Stromal cell of bone marrow (primary cell): ENCODE measurements at places on chromosomes 3 and 15.

- DNase-seq: peak; percentile 95
These were observed 2.0 kb upstream of the CLDN16 start for GRCh38 chr3:190385731-190386688.

- DNase-seq: no peak
These were observed 567 bp downstream of the ADAMTS9 start for GRCh38 chr3:64687086-64687780.

DNA sequence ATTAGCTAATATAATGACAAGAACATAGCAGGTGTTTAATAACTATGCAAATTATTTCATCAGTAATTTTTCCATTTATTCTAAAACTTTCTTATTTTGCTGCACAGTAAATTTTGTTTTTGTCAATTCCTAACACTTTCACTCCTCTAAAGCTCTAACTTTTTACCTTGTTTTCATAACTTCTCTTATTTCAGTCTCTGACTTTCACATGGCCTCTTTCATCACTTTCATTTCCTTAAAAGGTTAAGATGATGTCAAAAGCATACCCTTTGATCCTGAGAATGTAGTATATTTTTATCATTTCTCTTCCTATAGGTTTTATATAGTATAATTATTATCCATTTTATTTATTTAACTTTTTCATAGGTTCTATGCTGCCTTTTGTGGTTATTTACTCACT is 1325.8 kb upstream of the ALCAM start:
- no peak for DNase-seq

DNA sequence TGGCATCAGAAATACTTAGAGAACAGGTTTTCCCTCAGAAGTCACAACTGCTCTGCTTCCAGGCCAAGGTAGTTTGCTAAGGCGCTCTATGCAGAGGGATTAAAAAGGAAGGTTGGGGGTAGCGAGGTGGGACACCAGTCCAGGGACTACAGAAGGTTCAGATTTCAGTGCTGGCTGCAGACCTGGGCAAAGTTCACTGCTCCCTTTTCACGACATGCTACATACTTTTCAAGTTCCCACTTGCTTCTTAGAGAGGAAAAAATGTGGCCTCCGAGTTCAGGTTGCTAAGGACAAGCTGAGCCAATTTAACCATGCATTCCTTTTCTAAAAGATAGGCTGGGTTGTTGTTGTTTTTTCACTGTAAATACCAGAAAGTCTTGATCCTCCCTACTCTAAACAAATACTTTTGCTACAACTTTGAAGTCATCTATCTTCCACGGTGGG is 158.6 kb upstream of the NR2F2 start:
- DNase-seq: no peak

- DNase-seq: no peak
These were observed 483.0 kb downstream of the ROBO1 start for GRCh38 chr3:79284781-79285180.

DNA sequence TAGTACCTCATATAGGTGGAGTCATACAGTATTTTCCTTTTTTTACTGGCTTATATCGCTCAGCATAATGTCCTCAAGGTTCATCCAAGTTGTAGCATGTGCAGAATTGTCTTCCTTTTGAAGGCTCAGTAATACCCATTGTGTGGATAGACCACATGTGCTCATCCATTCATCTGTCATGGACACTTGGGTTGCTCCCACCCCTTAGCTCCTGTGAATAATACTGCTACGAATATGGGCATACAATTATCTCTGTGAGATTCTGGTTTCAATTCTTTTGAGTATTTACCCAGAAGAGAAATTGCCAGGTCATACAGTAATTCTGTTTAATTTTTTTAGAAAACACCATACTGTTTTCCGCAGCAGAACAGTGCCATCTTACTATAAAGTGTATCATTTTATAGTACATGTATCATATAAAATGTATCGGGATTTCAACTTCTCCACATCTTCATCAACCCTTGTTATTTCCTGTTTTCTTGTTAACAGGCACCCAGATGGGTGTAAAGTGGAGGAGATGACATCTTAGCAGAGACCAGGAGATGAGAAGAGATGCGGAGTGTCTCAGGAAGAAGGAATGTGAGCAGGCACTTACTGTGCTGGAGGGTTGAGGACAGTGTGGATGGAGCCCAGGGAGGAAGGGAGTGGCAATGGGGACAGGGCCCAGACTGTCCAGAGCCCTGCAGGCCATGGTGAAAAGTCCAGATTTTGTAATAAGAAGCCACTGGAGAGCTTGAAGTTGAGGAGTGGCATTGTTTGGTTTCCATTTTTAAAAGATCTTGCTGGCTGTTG is 27.0 kb upstream of the PRR23E start:
- DNase-seq: no peak

GRCh38 chr15:44798826-44799225 is 62.5 kb downstream of the TRIM69 start:
- no peak for DNase-seq

DNA sequence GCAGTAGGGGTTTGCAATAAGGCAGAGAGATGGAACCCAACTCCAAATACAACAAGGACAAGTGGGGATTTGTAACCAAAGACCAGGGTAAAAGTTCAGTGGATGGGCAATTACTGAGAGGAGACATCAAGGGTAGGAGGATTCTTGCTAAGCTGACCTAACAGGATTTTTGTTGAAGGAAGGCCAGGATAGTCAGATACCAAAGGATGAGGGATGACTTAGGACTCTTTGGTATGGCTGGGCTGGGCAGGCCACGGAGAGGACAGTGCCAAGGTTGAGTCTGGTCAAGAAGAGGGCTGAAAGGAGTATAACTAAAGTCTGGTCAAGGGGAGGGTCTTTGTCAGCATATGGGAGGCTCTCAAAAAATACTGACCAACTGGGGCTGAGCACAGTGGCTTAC is 85.3 kb upstream of the UBE2E2 start:
- DNase-seq: no peak

- DNase-seq: no peak
These were observed 717.3 kb downstream of the OTOL1 start for GRCh38 chr3:162213956-162214355.

- no peak for DNase-seq
These were observed 35.6 kb downstream of the SMAD3 start for GRCh38 chr15:67100801-67101581.

DNA sequence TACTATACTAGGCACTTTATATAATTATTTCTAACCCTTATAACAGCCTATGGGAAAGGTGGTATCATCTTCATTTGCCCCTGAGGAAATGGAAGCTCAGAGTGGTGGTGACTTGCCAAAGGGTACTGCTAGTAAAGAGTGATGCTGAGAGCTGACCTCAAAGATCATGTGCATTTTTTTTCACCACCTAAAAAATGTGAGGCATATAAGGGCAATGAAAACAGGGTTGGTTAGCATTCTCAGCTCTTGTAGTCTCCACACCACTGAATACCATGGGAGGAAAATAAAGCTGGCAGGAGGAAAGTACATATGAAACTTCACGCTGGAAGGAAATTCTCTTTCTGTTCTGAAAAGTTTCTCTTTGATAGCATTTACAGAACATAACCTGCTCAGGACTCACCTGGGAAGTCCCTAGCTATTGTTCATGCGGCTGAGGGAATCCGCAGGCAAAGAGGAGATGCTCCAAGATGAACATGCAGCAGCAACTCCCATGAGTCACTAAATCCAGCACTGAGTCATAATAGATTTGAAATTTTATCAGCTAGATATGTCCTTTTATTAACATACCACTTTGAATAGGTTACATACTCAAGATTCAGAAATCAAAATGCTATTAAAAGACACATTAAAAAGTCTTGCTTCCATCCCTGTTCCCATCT is 17.3 kb downstream of the FAIM start:
- DNase-seq: peak; percentile 3

DNA sequence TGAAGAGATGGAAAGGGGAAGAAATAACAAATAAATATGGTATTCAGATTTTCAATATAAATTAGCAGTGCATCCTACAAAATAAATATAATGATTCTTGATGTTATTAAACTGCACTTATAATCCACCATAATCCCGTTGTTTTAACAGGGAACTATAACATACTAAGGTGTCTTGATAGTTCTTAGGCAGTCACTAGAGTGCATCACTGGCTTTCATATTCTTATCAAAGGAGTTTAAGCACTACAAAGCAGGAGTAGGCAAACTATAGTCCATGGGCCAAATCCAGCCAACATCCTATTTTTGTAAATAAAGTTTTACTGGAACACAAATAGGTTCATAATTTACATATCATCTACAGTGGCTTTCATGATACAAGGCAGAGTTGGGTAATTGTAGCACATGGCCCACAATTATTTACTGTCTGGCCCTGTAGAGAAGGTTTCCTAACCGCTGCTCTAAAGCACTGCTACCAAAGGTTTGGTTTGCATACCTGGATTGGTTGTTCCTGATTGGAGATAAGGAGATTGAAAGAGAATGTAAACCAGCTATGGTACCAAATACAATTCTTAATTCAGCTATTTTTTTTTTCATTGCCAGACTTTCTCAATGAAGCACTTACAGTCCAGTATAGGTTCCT is 104.3 kb downstream of the ZNF280D start:
- no peak for DNase-seq

- no peak for DNase-seq
These were observed 20.6 kb upstream of the VEPH1 start for GRCh38 chr3:157523814-157524213.

DNA sequence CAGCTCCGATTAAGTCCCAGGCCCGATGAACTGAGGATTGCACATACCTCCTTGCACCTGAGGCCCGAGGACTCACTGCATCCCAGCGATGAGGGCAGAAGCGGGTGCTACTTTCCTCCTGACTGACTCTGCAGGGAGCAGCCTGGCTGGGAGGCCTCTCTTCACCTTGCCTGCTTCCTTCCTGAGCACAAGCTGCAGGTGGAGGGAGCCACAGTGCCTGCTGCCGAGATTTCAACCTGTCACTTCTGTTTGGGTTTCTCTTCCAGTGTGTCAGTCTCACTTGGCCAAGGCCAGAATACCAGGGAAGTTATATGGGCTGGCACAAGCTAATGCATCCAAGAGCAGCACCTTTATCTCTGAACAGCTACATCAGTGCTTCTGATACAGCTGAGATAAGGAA is 185.4 kb downstream of the NTRK3 start:
- DNase-seq: no peak

- DNase-seq: no peak
These were observed 1615.8 kb downstream of the SI start for GRCh38 chr3:163462446-163462845.

DNA sequence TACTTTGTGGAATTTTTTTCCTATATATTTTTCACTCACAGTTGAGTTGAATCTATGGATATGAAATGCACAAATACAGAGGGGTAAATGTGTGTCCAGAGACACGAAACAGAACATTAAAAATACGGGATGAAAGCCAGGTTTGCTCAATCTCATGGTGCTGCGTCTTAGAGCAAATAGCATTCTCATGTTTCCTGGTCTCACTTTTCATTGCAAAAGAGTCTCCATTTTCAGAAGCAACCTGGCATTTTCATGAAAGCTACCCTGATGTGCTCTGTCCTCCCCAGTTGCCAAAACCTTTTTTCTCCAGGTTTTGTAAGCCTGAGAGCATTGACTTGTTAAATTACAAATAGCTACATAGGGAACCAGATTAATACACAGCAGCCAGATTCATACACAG is 49.5 kb upstream of the MBNL1 start:
- DNase-seq: no peak

- DNase-seq: no peak
These were observed 122.6 kb downstream of the ANO10 start for GRCh38 chr3:43499256-43499655.

- DNase-seq: peak; percentile 69
These were observed 3.6 kb downstream of the PXK start for GRCh38 chr3:58336135-58336882.

DNA sequence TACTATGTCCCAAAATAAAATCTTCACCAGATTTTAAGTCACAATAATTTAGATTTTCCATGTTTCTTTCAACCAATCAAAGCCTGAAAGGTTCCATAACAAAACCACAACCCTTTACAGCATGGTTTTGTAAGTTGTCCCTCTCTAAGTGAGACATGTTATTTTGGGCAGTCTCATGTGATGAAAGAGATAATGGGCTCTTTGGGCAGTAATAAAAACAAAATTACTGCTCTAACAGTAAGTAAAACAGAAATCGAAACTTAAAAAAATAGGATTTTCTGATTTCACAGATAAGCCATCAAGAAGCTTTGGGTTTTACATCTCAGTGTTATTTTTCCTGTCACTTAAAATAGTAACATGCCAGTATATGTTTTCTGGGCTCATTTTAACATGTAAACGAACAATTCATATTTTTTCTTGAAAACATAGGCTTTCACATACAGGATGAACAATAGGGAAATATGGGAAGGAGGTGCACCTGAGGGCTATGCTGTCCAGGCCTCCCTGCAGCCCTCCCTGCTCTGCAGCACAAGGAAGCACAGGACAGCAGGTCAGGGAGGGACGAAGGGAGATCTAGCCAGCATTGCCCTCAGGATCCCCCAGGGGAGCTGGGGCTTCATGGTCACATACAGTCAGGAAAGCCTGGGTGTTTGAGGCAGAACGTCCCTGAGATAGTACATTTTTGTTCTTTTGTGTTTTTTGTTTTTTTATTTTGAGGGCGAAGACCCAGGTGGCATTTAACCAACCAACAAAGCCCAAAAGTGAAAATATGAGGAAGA is 157.4 kb downstream of the SHOX2 start:
- DNase-seq: no peak

GRCh38 chr3:66402596-66403290 is 98.1 kb downstream of the LRIG1 start:
- DNase-seq: no peak

DNA sequence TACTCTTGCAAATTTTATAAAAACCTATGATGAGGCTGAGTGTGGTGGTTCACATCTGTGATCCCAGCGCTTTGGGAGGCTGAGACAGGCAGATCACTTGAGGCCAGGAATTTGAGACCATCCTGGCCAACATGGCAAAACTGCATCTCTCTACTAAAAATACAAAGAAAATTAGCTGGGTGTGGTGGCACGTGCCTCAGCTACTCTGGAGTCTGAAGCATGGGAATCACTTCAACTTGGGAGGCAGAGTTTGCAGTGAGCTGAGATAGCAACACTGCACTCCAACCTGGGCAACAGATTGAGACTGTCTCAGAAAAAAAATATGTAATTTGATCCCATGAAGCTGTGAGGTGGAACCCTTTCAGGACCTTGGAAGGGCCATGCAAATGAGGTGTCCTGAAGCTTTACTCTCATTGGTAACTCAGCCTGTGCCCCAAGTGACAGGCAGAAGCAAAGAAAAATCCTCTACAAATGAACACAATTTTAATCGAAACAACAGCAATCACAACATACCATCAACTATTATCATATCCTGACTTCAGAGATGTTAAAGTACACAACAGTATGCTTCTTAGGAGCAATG is 84.6 kb upstream of the CDV3 start:
- peak; percentile 11 for DNase-seq

DNA sequence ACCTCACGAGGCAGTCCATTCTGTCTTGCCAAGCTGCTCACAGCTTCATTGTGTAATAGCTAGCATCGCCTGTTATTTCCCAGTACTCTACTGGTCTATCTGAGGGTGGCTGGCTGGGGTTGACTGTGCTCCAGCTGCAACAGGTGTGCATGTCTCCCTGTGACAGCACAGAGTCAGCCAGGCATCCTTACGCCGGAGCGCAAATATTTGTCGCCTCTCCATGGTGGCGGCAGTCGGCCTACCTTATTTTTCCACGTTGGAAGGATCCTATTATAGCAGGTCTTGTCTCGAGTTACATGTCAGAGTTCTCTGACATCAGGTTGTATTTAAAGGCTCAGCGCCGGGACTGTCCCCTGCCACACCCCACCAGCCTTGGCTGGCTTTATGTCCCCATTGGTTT is 307.1 kb downstream of the TLE3 start:
- no peak for DNase-seq

GRCh38 chr3:180755556-180755955 is 76.3 kb upstream of the CCDC39 start:
- DNase-seq: no peak
